Activated CD8-positive, alpha-beta memory T cell treated with anti-CD3 and anti-CD28 coated beads for 4 hours (primary cell): ENCODE measurements at places on chromosomes 5 and 9.

- no peak for DNase-seq
Measured at GRCh38 chr9:128454991-128455390, 815 bp upstream of the ODF2 start.

GRCh38 chr5:12358371-12359090 lies 454.3 kb upstream of the CTNND2 start:
- DNase-seq: no peak

DNA sequence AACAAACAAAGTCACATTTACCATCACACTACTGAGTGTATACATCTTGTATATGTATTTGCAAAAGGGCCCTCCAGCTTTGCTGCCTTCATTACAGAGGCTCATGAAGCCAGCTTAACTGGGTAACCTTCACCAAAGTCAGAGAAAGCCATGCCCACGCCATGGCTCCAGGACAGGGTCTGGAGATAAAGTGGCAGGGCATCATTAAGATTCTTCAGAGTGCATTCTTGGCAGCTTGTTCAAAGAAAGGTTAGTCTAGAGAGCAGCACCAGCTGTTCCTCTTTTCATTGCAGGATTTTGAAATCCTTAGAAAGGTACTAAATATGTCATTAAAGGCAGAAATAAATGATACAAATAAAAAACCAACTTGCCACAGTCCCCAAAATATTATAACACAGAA lies 333.2 kb downstream of the NDUFS4 start:
- DNase-seq: no peak

DNA sequence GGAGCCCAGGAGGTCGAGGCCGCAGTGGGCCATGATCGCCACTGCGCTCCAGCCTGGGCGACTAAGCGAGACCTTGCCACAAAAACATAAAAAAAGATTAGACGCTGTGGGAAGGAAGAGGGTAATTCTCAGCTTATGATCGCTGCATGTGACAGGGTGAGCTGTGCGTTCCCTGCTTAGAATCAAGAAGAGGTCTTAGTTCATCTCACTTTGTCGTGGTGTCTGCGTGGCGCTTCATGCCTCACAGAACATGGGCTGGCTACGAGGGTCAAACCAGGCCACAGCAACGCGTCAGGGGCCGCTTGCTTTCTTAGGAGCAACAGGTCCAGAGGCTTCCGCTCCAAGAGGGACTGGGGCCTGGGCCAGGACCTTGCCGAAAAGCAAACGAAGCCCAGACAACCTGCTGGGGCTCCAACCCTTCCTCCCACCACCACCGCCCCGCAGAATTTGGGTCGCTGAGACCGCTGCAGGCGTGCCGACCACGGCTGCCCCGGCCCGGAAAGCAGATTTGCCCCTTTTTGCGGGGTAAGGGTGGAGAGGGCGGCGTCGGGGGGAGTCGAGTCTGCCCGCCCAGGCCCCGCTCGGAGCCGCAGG lies 10.0 kb upstream of the GRIN1 start:
- DNase-seq: no peak
